ENCODE measurements at places on chromosomes 3 and 15.

GRCh38 chr15:54519577-54519976 lies 541.3 kb downstream of the UNC13C start:
- DNase-seq = no peak

DNA sequence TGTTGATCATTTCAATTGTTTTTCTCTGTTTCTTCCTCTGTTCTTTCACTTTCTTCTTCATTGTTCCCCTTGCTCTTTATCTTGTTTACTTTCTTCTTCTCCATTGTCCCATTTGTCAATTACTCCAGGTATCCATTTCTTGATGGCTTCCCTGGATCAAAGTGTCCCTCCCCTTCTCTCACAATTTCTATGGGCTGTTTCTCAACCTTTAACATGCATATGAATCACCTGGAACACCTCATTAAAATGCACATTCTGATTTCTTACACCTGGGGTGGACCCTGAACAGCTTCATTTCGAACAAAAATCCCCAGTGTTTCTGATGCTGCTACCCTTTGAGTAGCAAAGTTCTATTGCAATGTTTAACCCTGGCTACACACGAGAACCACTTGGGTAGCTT lies 454.8 kb downstream of the EPHA6 start:
- DNase-seq = no peak

- no peak for DNase-seq
Measured at GRCh38 chr3:107704477-107704876, 181.7 kb downstream of the BBX start.

DNA sequence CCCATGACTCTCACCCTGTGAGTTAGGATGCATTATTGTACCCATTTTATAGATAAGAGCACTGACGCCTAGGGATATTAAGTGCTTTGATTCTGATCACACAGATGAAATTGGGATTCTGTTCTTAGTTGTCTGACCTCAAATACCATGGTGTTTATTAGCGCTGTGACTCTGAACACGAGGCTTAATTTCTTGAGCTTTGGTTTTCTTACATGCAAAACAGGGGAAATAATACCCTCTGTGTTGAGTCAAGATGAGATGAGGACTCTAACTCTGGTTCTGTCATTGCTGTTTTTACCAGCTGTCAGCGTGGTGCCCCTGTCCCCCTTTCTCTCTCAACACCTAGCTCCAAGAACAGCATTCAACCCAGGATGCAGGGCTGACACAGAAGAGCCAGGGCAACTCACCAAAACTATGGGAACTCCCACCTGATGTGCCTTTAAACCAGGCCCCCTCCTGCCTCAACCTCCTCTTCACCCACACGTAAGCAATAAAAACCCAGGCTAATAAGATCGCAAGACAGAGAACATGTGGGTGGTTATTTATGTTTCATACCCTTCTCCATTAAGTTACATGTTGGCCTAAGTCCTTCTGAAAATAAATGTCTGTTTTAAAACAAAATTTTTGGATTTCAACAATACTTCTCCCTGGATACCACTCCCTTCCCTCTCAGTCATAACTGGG lies 100.1 kb upstream of the SPATA12 start:
- DNase-seq = no peak

DNA sequence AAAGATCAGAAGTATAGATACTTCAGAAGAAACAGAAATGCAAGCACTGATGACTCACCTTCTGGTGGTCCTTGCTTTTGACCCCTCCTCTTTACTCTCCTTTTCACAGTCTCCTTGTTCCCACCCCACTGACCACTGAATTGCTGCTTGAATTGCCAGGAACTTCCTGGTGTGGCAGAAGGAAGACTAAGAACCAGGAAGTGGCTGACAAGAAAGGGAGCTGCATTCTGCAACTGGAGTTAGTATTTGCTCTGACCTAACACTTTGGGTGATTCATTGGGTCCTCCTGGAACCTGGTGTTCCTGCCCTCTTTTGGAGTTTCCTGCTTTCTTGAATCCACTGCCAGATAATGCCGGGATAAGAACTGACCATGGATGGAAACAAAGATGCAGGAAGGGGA lies 23.0 kb downstream of the KY start:
- peak; percentile 48 for DNase-seq

DNA sequence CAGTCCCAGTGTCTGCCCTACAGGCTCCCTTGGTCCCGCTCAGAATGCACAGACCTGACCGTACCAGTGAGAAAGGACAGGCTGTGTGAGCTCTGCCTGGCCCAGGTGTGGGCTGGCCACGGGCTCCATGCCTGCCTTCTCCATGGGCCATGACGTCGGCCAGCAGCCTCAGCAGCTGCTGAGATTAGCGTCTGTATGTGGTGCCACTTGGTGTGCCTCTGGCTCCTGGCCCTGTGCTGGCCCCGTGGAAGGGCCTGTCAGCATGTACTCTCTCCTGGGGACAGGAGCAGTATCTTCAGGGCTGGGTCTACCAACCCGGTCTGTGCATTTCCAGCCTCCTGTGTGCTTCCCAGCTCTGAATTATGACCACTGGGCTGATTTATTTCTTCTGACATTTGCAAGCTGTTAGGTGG lies 25.7 kb downstream of the KLF13 start:
- no peak for DNase-seq

DNA sequence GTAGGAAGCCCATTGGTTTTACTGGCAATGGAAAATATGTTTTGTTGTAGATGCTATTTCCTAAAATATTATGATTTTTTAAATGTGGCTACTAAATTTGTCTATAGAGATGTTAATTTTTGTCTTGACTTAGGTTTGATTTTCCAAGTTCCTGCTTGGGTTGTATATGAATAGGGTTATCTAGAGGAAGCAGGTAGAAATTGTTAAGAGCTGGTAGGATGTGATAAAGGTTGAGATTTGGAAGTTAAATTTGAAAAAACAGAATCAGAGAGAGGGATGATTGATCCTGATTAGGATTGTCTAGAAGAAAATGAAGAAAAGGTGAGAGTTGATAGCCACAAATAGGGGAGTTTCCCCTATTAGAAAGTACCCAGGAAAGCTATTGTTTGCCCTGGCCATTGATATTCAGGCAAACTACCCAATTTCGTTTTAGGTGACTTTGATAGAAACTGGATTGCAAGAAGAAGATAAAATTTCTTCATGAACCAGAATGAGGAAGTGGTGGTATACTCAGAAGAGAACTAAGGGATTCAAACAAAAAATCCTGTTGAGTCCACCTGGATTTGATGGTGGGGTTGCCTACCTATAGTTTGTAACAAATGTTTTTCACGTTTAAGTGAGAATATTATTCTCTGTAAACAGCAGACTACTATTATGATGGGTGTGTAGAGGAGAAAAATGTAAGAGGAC lies 91.2 kb upstream of the PHLDB2 start:
- DNase-seq = no peak

GRCh38 chr3:8730656-8731055 lies 2.9 kb upstream of the CAV3 start:
- DNase-seq = no peak

- no peak for DNase-seq
Measured at GRCh38 chr15:88331291-88331690, 74.8 kb upstream of the NTRK3 start.

DNA sequence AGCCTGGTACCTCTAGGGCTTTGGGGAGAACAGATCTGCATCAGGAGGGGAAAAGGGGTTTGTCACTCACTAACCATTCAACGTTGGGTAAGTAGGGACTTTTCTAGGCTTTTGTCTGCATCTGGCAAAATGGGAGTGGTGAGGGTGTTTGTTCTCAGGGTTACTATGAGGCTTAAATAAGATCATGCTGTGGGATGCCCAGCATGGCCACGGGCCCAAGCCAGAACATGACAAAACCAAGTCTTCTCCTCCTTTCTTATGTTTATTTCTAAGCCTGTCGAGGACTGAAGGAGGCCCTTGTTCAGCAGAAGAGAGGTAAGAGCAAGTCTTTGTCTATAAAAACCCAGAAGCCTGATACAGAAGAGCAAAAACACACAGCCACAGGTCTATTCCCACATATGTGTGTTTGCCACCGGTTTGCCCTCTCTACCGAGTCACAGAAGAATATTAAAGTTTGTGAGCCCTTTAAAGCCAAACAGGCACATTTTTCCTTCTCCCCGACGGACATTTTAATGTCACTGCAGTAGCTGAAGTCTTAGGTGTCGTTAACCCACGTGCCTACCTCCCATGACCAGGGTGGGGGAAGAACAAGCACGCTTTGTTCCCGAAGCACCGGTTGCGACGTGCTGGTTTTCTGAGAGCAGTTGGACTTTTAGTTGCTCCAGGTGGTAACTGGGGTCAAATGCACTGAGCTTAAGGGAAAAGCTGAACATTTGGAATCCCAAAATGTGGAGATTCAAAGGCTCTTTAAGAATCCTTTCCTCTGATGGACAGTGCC lies 72.1 kb downstream of the NOX5 start:
- no peak for DNase-seq

- no peak for DNase-seq
Measured at GRCh38 chr3:183880121-183880520, 4.6 kb downstream of the PARL start.

GRCh38 chr15:85706779-85707518 lies 87.8 kb downstream of the KLHL25 start:
- DNase-seq = no peak

GRCh38 chr3:37906734-37907282 lies 45.1 kb downstream of the CTDSPL start:
- DNase-seq = no peak

DNA sequence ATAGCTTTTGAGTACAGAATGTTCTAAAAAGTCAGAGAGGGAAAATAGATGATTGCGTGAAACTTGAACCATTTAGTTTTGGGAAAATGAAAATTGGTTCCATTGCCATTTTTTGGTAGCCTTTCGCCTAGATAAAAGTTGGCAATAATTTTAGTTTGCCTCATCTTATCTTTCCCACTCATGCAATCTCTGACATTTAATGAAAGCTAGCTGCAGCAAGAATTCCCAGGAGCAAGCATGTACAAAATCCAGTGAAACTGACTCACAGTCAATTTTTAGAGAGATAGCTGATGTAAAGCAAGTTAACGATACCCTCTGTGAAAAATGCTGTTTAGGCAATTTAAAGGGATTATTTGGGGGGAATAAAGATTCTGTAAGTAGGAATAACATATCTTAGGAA lies 797.4 kb downstream of the GRM7 start:
- no peak for DNase-seq

- DNase-seq = peak; percentile 6
Measured at GRCh38 chr3:146222204-146223046, 28.5 kb downstream of the PLSCR4 start.

GRCh38 chr3:117743993-117744392 lies 1034.4 kb downstream of the TUSC7 start:
- no peak for DNase-seq

DNA sequence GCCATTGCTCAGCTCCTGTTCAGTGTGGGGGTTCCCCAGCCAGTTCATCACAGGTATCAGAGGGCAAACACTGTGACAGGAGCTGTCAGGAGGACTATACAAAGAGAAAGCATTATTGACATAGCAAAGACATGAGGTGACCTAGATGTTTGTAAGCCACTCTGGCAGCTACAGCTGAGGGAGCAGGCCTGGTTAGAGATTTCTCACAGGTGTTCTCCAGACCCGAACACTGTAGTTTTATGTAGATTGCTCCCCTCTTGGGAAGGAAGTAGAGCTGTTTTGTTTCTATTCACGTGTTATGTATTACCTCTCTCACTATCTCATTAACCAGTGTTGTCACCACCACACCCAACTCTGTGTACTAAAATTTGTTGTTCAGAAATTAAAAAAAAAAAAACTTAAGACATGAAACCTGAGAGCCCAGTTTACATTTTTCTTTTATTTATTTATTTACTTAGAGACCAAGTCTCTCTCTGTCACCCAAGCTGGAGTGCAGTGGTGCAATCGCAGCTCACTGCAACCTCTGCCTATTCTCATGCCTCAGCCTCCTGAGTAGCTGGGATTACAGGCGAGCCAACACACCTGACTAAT lies 123.7 kb downstream of the RBPMS2 start:
- peak; percentile 11 for DNase-seq

GRCh38 chr3:151315136-151315535 lies 1.5 kb downstream of the GPR87 start:
- DNase-seq = no peak

DNA sequence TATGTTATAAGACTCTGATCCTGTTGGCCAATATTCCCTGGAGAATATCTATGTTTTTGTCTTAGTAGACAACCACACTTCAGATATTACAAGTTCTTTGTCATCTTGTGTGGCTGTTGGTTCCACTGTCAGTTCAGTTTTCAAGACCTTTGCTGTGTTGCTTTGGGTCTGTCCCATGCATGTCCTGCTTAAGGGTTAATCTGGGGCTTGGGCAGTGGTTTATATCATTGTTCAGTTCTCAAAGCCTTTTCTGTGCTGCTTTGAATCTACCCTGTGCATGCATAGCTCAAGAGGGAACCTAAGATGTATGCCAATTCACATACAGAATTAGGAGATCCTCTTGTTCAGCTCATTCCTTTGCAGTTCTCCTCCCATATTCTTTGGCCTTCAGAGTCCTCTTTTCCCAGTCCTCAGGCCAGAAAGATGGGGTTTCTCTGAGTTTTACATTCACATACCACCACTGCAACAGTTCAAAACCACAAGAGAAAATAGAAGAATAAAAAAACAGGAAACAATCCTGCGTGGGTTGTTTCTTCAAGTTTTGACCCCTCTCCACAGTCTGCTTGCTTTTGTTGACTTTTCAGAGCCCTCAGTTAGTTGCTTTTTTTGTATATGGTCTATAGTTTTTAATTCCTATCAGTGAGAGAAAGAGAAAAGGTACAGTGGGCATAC lies 21.6 kb downstream of the BUB1B start:
- DNase-seq = no peak

GRCh38 chr3:55802816-55803215 lies 315.7 kb upstream of the WNT5A start:
- DNase-seq = no peak

GRCh38 chr3:122481390-122481789 lies 33.3 kb downstream of the KPNA1 start:
- DNase-seq = no peak

- DNase-seq = no peak
Measured at GRCh38 chr3:126937533-126937932, 45.4 kb upstream of the PLXNA1 start.

DNA sequence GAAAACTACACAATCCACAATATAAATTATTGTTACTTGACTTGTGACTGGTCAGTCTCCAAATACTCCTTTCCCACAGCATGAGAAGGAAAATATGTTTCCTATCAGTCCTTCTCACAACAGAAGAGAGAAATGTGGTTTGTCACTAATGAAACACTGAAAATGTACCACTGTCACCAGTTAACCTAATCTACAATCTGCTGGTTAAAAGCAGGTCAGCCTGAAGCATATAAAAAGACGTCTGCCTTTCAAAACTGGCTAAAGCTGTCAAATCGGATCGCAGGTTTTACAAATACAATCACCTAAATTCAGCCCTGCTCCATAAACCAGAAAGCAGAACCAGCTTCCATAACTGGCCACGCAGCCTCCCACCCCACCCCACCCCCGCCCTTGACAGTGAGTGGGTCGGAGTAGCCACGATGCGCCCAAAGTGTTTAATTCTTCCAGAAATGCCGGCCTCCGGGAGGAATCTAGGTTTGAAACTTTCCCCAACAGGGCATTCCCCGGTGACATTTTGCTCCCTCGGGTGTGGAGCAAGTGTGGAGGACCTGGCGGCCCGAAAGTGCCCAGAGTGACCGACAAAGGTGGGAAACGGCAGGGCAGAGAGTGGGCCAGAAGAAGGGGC lies 682 bp downstream of the ETFA start:
- DNase-seq = no peak

GRCh38 chr15:57283774-57284503 lies 92.4 kb upstream of the CGNL1 start:
- no peak for DNase-seq
